ENCODE measurements at places on chromosomes 3 and 15.

DNA sequence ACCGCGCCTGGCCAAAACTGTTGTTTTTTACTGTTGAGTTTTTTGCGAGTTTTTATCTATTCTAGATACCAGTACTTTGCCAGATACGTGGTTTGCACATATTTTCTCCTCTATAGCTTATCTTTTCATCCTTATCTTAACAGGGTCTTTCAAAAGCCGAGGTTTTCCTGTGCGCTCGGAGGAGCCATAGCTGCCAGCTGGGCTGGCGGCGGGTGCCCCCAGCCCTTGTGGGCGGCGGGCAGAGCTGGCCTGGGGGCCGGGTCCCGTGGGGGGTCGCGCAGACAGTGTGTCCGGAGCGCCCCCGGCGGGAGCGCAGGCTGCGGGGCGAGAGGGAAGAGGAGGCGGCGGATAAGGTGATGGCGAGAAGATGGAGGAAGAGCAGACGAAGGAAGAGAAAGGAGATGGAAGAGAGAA is 11.1 kb upstream of the EIF4A2 start:
- no peak for DNase-seq

DNA sequence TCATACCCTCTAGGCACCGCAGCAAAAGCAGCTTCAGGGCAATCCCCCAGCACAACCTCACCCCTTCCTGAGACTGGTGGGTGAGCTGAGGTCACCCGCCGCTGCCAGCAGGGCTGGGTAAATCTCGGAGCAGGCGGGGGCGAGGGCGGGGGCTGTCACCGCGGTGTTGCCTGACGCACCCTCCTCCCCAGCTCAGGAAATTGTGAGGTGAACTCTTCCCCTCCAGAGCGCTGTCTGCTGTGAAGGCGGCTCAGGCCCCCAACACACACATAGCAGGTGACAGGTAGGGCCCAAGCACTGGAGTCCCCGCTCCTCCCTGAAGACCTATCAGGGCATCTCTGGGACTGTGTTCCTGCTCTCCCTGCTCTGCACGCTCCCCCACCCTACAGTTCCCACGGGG is 30.2 kb upstream of the FURIN start:
- DNase-seq: peak; percentile 70

GRCh38 chr3:98966434-98966833 is 64.9 kb upstream of the DCBLD2 start:
- no peak for DNase-seq

- DNase-seq: no peak
Measured at GRCh38 chr15:64749167-64749566, 26.2 kb downstream of the RBPMS2 start.

DNA sequence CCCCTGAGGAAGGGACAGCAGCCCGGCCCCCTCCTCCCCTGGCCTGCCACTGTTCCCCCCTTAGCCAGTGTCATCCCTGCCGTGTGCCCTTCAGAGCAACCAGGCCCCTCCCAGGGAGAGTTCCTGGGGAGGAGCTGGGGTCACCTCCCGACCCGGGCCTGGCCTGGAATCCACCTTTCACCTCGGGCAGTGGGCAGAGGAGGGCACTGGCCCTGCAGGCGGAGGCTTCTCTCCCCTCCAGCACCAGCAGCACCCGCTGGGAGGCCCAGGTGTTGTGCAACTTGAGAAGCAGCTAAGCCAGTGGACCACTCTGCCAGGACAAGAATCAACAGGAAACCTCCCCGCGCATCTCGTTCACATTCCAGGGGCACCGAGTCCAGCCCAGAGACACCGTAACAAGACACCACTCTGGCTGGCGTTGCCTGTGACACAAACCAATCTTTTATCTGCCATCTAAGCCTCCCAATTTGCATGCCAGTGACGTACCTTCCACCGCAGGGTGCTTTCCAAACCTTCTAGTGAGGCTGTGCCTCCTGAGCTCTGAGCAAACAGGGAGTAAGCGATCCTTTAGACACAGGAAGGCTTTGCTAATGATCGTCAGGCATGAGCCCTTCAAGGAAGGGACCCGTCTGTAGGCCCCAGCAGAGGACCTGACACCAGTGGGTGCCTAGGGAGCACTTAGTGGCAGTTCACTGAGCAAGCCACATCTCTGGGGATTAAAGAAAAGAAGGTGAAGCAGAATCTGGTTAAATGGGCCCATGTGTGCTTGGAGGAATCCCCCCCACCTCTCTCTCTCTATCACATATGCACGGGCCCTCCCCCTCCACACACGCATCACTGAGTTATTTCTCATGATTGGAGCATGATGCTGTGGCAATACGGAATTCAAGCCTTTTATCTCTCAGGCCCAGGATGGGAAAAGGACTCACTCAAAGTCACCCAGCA is 98.9 kb upstream of the TLE3 start:
- peak; percentile 7 for DNase-seq

DNA sequence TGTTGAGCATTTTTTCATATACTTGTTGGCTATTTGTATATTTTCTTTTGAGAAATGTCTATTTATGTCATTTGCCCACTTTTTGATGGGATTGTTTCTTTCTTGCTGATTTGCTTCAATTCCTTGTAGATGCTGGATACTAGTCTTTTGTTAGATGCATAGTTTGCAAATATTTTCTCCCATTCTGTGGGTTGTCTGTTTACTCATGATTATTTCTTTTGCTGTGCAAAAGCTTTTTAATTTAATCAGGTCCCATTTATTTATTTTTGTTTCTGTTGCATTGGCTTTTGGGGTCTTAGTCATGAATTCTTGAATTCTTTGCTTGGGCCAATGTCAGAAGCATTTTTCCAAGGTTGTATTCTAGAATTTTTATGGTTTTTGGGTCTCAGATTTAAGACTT is 251.7 kb downstream of the WNT5A start:
- DNase-seq: no peak

GRCh38 chr3:197540961-197541377 is 14.8 kb downstream of the BDH1 start:
- DNase-seq: no peak

GRCh38 chr15:40084650-40085049 is 24.0 kb downstream of the BMF start:
- no peak for DNase-seq

DNA sequence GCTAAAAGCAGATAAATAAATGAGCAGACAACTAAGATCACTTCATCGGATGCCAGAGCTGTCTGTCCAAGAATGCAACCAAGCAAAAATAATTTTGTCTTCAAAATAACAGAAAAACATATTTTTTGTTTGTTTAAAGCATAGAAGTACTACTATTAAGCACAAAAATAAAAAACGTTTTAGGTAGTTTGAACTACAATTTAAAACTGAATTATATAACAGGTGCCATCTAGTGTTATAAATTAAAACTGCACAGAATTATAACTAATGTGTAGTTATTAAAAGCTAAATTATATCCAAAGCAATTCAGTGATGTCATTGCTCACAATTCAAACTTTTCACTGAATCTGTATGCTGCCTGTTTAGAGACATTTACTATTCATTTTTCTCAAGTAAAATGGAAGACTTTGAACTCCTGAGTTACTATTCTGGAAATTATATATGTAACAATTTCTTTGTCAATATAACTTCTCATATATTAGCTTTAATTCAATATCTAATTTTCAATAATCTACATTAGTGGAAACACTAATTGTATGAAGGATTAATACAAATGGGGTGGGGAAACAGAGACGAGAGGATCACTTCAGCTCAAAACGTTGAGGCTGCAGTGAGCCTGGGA is 29.5 kb downstream of the LINS1 start:
- DNase-seq: no peak

DNA sequence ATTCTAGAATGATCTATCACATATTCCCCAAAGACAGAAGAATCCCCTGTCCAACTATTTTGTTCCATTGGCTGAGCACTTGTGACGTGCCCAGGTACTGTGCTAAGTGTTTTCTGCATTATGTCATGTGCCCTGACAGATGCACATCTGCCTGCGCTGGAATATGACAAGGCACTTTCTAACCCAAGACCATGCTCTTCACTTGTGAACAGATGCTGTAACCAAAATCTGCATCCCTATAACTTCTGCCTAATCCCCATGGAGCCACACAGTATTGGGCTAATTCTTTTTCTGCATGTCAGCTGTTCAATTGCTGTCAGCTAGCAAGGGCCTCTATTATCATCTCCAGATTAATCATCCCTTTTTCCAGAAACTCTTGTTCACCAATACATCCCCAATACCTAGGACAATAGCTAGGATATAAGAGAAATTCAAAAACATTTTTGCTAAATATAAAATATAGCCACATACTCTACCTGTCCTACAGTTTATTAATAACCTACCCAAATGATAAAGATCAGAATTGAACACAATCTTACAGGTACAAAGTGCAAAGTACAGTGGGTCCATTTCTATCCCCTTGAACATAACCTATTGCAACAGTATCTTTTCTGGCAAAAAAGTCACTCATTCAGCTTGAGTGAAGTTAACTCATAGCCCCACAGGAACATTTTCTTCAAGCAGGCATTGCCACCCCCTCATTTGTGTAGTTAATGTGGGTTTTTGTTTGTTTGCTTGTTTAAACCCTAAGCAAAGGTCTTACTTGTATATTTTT is 109.4 kb upstream of the LRRN1 start:
- no peak for DNase-seq

- no peak for DNase-seq
Measured at GRCh38 chr3:132232231-132232792, 84.9 kb upstream of the ACP3 start.

GRCh38 chr3:129462361-129462968 is 22.4 kb downstream of the IFT122 start:
- no peak for DNase-seq

GRCh38 chr3:122973893-122974615 is 53.5 kb downstream of the SEMA5B start:
- DNase-seq: no peak

- DNase-seq: no peak
Measured at GRCh38 chr3:16429086-16429485, 84.4 kb downstream of the RFTN1 start.

DNA sequence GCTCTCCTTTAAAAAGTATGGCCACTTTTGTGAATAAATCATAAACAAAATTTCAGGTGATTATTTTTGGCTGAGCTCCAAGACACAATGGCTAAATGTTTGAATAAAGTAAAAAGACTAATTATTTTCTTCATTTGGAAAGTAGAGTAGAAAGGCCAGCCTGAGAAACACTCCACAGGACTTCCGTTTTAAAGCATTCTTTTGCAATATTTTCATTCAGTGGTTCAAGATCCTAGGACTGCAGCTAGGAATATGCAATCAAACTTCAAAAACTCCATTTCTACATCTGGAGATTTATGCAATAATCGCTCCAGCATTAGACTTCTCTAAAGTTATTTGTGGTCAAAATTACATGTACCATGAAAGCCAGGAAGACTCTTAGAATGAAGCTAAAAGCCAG is 62.8 kb downstream of the MECOM start:
- DNase-seq: no peak

- DNase-seq: no peak
Measured at GRCh38 chr3:188869628-188870027, 302.1 kb upstream of the TPRG1 start.

- DNase-seq: no peak
Measured at GRCh38 chr3:42880183-42880582, 4.5 kb upstream of the CYP8B1 start.

DNA sequence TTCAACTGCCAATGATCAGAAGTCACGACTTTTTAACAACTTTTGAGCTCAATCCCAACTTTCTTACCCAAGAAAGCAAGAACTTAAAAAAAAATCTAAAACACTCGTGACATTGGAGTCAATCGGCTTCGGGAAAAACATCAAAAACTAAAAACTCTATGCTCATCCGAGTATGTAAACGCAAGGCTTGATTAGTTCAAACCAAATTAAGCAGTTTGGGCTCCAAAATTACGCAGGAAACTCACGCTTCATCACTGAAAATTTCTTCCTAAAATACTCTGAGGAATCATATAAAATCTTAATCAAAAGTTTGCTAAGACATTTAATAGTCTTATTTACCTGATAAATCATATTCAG is 1.6 kb downstream of the TRA2B start:
- DNase-seq: no peak

DNA sequence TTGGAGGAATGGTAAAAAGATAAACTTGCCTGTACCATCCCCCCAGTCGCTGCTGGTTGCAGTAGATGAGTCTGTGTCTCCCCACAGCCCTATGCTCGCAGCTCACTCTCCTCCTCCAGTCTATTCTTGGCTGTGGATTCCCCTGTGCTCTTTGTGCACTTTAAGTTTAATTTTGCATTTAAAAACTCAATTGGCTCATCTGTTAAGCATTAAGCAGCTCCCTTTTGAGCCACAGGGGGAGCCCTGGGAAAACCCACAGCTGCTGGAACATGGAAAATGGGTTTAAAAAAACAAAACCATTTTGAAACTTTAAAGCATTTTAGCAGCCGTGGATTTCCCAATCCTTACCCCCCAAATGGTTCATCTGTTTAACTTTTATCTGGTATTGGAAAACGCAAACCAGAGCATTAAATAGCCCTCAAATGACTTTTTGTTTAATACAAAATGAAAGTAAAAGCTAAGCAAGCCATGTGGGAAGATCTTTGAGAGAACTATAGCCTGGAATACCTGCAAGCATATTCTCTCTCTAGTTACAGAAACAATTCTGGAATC is 536.9 kb downstream of the ZIC1 start:
- DNase-seq: no peak

GRCh38 chr15:66254951-66255676 is 1.6 kb upstream of the MEGF11 start:
- no peak for DNase-seq

DNA sequence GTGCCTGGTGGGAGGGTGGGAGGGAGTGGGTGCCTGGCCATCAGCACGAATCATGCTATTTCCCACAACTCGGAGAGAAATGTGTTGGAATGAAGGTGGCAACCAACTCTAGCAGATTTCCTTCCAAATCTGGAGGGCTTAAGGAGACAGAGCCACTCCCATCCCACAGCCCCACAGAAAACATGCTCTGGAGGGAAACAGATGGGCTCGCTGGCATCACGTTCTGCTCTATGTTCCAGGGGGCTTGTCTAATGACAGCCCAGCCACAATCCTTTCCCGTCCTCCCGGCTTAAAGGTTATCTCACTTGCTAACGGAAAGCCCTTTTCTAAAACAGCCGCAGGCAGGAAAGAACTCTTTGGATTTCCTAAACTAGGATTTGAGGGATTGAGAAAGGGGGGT is 65.3 kb downstream of the ADAMTS17 start:
- no peak for DNase-seq

GRCh38 chr3:46297658-46298423 is 55.6 kb downstream of the CCR3 start:
- DNase-seq: no peak

DNA sequence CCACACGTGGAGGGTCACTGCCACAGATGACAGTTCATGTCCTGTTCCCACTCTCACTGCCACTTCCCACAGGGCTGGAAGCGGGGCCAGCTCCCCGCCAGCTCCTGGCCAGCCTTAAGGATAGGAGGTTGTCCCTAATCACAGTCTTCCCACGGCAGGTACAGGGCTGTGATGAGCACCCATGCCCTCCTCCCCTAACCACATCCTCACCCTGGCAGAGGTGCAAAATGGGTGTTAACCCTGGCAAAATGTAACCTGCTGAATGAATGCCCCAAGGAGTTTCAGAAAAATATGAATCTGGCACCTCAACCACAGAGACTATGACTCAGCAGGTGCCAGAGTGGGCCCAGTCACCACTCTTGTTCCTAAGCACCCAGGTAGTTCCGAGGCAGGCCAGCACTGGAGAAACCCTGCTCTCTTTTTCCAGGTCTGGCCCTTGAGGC is 185.1 kb upstream of the TPM1 start:
- DNase-seq: no peak

GRCh38 chr3:172751175-172751704 is 714 bp downstream of the ECT2 start:
- no peak for DNase-seq

- no peak for DNase-seq
Measured at GRCh38 chr3:147210676-147211075, 195.7 kb downstream of the ZIC4 start.

Data from activated T-helper 1 cell treated with Interleukin-2 at 50 U/mL for 16 hours (primary cell).